Muscle of back (tissue), 13 donors: ENCODE measurements at places on chromosomes 2 and 18. TPM values are rescaled to one million over a fixed set of nuclear protein-coding genes. Genes with fewer than 3 reads are reported as not detected.
A peak's percentile ranks its signal among the peaks of the same experiment; 100 is the strongest.

- peak; percentile 35 for DNase-seq
Measured at GRCh38 chr18:43789234-43790000, 512.1 kb upstream of the SYT4 start.

RBM44 gene
- polyA plus RNA-seq, result 0.69 TPM

- no peak for DNase-seq
Measured at GRCh38 chr2:179561702-179562101, 297.1 kb upstream of the SESTD1 start.

ASB18 gene
- 12.9 TPM for polyA plus RNA-seq

DNA sequence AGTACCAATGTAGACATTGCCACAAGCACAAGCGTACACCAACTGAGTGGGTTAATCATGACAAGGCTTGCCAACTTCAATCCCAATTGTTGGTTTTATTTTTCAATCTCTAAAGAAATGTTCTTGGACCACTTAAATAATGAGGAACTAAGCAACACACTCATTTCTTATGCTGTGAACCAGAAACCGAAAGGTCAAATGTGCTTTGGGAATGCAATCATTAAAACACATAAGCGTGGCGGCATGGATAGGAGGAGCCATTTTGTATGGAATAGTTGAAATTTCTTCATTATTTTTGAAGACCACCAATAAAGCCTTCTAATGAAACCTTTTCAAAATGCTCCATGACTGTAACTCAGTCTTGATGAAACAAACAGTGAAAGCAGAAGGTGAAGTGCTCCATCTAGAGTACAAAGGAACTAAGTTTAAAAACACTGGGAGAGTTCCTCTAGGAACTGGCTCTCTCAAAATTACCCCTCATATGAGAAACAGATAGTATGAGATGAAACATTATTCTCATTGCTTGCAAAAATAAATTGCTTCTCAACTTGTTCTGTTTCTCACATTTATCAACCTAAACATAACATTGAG lies 113.2 kb upstream of the CHST9 start:
- DNase-seq, result no peak

- DNase-seq, result no peak
Measured at GRCh38 chr2:26717362-26717761, 24.8 kb downstream of the KCNK3 start.

- no peak for DNase-seq
Measured at GRCh38 chr2:227058888-227059399, 105.1 kb downstream of the COL4A4 start.

- DNase-seq, result no peak
Measured at GRCh38 chr2:120400551-120400950, 54.6 kb downstream of the INHBB start.

DNA sequence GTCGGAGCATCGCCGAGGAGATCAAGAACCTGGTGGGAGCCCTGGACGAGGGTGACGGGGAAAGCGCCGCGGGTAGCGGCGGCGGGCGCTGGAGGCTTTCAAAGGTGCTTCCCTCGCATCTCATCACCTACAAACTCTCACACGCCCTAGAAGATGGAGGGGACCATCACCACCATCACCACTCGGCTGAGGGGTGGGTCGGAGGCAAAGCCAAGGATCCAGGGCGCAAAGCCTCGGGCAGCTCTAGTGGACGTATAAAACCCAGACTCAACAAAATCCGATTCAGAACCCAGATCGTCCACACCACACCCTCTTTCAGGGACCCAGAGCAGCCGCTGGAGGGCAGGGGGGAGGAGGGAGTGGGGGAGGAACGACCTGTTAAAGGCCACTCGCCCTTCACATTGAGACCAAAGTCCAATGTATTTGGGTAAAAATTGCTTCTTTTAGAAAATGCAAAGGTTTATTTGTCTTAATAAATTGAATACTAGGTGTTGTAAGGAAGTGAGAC lies 1.5 kb downstream of the SOWAHC start:
- DNase-seq, result no peak

DNA sequence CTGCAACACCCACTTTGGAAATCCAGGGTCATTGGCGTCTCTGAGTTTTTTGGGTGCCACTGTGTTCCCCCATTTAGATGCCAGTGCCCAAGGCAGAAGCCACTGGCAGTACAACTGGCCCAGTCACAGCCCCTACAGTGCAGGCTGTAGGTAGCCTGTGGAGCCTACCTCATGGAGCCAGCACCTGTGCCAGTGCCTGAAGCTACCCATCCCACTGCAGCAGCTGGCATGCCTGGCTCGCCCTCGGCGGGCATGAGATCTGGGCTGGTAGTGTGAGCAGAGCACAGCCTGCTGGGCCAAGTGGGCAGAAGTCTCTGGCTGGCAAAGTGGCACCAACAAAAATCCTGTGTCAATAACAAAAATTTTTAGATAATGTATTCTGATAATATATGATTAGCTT lies 1111.4 kb upstream of the NXPH2 start:
- DNase-seq, result no peak

GKN1 gene
- polyA plus RNA-seq, result 0.25 TPM

EVX2 gene
- polyA plus RNA-seq, result not detected

GRCh38 chr2:176272870-176273459 lies 3.7 kb downstream of the MTX2 start:
- no peak for DNase-seq

GRCh38 chr2:175030380-175031271 lies 25.4 kb upstream of the CHN1 start:
- peak; percentile 42 for DNase-seq

- no peak for DNase-seq
Measured at GRCh38 chr2:130327703-130328527, 14.8 kb upstream of the IMP4 start.
